ENCODE measurements at places on chromosomes 13 and 19.

DNA sequence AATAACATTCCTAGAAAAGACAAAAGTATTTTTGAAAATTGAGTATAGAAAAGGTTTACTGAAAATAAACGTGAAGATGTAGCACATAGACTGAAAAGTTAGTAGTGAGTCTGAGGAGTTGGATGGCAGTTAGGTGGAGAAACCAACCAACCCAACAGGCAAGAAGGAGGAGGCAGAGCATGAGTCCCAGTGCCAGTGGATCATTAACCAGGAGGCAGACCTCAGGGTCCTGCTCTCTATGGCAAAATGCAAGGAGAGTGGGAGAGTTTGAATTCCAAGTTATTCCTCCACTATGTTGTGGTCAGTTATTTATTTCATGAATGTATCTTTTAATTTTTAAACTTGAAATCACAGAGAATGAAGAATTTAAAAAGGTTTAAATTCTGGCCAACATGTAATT, 446.4 kb downstream of the GPC6 start:
- no peak for DNase-seq

DNA sequence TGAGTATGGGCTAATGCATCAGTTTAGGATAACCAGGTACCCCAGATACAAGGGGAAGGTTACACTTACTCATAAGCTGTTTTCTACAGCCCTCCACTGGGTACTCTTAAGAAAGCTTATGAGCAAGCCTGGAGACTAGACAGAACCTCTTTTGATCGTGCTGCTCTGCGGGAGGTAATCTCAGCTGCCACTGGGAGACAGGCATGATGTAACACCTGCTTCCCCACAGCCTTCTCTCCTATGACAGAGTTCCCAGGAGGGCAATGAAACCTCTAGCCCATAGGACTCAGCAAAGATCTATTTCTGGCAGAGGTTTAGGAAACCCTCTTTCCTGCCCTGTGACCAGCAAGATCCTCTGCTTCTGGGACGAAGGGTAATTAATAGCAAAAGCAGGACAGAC, 65.6 kb downstream of the WASF3 start:
- no peak for DNase-seq

GRCh38 chr19:3471954-3472655, 8.2 kb downstream of the SMIM24 start:
- DNase-seq, result peak; percentile 50

DNA sequence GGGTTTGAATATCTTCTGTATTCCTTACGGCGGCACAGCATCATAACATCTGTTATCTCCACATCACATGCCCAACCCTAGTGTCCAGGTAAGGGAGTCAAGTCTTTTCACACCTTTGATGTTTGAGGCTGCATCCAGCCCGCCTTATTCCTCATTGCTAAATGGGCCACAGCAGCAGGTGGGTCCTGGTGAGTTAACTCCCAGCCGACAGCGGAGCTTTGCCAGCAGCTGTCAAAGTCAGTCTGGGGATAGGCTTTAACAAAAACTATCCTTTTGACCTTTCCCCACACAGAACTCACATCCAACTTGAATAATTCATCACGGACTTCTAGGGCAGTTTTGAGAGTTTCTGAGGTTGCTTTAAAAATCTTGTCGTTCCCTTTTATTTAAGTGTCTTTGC, 235.1 kb downstream of the DLEU7 start:
- no peak for DNase-seq

DNA sequence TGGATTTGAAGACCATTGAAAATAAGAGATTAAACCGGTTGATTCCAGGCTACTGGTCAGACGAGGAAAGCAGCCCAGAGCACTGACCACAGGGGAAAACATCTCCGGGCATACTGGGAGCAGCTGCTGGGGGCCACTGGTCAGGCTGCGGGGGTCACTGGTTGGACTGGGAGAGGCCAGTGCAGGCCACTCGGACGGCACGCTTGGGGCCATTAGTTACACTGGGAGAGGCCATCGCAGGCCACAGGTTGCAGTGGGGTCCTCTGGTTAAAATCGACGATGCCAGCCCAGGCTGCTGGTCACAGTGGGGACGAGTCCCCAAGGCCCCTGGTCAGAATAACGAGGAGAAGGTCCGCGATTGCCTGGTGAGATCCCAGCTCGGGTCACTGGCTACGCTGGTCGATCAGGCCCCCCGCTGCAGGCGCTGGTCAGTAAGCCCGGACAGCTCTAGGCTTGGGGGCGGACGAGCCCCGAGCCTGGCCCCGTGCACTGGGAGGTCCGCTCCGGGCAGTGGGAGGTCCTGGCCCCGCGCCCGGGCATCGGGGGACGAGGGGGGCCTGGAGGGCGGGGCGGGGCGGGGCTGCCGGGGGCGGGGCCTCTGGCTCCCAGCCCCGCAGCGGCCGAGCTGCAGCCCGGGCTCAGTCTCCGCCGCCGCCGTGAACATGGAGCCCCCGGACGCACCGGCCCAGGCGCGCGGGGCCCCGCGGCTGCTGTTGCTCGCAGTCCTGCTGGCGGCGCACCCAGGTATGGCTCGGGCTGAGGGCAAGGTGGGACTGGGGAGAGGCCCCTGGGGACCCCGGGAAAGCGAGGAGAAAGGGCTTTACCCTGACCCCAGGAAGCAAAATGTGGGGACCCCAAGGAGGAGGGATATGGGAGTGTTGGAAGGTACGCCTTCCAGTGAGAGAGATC, at the start of gene BCAM:
TSS of gene BCAM (plus strand) at position 641 of the 909 bp plus-strand sequence. CDS start at position 663, 22 bp downstream.
- peak; percentile 55 for DNase-seq

GRCh38 chr13:22325761-22326160, 654.9 kb downstream of the FGF9 start:
- no peak for DNase-seq

DNA sequence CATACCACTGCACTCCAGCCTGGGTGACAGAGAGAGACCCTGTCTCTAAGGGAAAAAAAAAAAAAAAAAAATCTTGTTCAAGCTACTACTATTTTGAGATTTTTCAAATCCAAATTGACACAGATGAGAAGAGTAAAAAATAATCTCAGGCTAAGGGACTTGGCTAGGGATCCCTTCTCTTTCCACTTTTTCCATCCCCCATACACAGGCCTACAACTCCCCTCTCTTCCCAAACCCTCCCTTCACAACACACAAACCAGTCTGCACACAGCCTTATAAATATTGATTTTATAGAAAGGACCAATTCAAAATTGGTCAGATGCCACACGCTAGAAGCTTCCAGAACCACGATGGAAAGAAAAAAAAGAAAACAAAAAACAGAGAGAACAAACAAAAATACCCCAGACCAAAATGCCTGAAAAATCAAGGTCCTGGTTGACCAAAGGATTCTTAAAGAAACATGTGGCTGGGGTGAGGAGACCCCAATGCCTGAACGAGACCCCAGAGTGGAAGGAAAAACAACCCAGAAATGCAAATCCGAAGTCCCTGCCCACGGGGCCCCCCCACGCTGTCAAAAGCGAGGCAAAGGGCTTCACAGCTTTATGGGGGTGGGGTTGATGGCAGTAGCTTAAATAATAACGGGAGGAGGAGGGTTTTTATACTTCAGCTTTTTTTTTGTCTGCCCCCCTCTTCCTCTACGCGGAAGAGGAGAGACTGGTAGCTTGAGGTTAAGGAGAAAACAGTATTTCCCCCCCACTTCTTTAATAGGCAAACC, 18.1 kb downstream of the QPCTL start:
- DNase-seq, result no peak

DNA sequence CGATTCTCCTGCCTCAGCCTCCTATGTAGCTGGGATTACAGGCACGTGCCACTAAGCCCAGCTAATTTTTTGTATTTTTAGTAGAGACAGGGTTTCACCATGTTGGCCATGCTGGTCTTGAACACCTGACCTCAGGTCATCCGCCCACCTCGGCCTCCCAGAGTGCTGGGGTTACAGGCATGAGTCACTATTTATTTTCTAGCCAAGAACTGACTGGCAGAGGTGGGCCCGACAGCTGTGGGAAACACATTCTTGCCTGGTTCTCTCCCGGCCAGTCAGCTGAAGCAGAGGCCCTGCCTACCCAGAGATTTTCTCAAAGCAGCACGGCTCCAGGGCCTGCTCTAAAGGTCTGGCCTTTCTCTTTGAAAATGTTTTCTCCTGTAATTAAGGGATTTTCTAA, 108.0 kb downstream of the KCTD15 start:
- DNase-seq, result no peak

DNA sequence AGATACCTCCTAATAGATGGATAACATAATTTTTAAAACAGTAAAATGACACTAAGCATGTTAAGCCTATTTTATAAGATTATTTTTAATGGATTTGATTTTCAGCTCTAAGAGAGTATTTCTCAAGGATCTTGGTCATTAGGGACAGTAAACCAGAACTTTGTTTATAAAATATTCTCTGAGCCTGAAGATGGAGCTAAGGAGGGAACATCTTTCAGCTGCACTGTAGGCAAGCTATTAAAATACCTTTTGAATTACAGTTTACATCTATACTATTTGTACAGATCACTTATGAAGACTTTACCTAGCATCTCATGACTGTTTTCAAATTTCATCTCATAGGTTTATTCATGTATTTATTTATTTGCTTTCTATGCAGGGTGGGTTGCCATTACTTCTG, 345.3 kb downstream of the MYO16 start:
- no peak for DNase-seq

- DNase-seq, result no peak
Measured at GRCh38 chr13:111636804-111637203, 316.4 kb downstream of the TEX29 start.

GRCh38 chr19:13796301-13797057, 1.2 kb downstream of the ZSWIM4 start:
- DNase-seq, result no peak

DNA sequence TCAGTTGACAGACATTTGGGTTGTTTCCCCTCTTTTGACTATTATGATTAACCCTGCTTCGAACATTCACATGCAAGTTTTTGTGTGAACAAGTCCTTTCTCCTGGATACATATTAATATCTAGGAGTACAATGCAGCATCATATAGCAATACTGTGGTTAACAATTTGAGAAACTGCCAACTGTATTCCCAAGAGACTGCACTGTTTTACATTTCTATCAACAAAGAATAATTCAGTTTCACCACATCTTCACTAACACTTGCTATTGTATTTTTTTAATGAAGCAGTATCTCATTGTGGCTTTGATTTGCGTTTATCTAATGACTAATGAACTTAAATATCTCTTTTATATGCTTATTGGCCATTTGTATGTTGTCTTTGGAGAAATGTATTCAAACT, 184.6 kb upstream of the NBEA start:
- no peak for DNase-seq

GRCh38 chr13:105979131-105980011, 556.1 kb downstream of the EFNB2 start:
- DNase-seq, result no peak

DNA sequence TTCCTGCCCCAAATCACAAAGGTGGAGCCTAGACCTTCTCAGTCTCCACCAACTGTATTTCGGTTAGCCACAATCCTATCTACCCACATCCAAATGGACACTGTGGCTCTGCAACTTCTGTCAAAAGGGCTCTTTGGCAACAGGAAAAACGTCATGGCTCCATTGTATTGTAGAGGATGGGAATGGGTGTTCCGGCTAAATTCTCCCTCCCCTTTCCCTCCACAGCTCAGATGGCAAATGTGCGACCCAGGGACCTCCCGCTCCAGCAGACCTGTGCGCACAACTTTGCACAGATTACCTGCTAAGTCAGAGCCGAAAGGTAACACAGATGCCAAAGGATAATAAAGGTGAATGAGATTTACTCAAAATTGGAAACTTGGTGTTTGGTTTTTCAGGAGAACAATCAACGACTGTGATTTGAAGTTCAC, 968 bp upstream of the KL start:
- DNase-seq, result no peak

GRCh38 chr13:69600811-69601210, 506.8 kb upstream of the ATXN8OS start:
- DNase-seq, result no peak

DNA sequence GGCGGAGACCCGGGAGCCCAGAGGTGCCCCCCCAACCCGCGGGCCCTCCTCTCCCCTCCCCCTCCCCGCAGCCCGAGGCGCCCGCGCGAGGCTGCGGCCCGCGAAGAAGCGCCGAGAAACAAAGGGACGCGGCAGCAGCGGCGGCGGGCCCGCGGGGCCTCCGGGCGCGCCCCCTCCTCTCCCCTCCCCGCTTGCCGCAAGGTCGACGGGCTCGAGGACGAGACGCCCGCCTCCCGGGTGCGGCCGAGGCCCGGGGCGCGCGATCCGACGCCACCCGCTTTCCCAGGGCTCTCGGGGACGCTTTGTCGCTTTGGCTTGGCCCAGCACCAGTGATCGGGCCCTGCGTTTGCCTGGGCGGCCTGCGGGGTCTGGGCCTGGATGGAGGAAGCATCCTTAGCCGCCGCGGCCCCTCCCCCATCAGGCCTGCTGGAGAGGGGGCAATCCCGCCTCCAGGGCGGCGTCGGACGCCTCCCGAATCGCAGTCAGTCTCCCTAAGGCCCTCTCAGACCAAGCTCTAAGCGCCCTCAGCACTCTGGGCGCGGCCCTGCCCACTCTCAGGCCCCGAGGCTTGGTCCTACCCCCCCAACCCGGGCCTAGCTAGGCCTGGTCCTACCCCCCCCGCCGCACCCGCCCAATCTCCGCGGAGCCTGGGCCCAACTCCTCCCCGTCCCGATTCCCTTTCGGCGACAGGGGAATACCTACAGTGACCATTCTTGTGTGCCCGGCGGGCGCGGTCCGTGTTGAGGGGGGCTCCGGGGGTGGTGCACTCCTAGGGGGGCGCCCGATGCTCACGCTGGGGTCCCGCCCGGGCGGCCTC, 740 bp downstream of the ELAVL3 start:
- DNase-seq, result peak; percentile 23

DNA sequence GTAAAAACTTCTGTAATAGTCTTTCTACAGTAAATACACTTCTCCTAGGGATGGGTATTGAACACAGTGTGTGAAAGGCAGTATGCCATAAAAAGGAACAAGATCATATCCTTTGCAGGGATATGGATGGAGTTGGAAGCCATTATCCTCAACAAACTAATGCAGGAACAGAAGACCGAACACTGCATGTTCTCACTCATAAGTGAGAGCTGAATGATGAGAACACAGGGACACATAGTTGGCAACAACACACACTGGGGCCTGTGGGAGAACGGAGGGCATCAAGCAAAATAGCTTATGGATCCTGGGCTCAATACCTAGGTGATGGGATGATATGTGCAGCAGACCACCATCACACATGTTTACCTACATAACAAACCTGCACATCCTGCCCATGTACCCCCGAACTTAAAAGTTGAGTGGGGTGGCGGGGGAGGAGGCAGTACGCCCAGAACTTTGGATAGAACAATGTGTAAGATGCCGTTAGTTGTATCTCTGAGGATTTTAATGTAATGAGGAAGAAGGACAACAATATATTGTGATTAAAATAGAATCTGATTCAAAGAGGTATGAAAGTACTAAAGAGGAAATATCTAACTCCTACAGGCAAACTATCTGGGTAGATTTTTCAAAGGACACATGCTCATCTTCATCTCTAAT, 183.2 kb downstream of the NDFIP2 start:
- DNase-seq, result no peak

All from neural crest cell (in vitro differentiated cells).